ENCODE measurements at places on chromosomes 12 and 14. TPM values are rescaled to one million over a fixed set of nuclear protein-coding genes. Genes with fewer than 3 reads are reported as not detected.

- DNase-seq: no peak
These were observed 29.1 kb upstream of the SYT1 start for GRCh38 chr12:78835493-78835892.

GRCh38 chr12:88703790-88704189 lies 123.5 kb upstream of the KITLG start:
- DNase-seq: peak; percentile 49

GRCh38 chr14:87754520-87755223 lies 238.3 kb downstream of the GALC start:
- no peak for DNase-seq

POTEM gene
- polyA plus RNA-seq: not detected

MYH6 gene
- polyA plus RNA-seq: not detected

Measured in fibroblast of lung (primary cell).